ENCODE measurements at places on chromosomes 3 and 15. TPM values are rescaled to one million over a fixed set of nuclear protein-coding genes. Genes with fewer than 3 reads are reported as not detected.

GRCh38 chr3:117736846-117737245, 1027.3 kb downstream of the TUSC7 start:
- DNase-seq = peak; percentile 45

- DNase-seq = no peak
Observed at GRCh38 chr15:52104532-52105004, 8.0 kb downstream of the BCL2L10 start.

GRCh38 chr3:197951392-197951990, 1.5 kb downstream of the RPL35A start:
- no peak for DNase-seq

COL6A5 gene
- total RNA-seq = under 0.01 TPM

SCN11A gene
- under 0.01 TPM for total RNA-seq

DNA sequence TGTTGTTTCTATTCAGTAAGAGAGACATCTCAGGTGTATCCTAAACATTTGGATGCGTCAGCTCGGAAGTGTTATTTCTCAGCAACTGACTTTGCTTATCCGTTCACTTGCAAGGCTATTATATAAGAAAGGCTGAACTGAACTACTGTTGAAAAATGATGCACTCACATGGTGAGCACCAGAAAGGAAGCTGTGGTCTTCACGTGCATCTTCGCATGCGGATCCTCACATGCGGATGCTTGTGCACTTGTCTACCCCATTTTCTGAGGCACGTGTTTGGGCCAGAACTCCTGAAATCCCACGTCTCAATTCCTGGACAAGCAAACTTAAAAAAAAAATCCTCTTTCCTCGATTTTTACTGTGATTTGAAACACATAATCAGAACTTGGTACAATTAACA, 63.2 kb downstream of the PDZRN3 start:
- no peak for DNase-seq

DNA sequence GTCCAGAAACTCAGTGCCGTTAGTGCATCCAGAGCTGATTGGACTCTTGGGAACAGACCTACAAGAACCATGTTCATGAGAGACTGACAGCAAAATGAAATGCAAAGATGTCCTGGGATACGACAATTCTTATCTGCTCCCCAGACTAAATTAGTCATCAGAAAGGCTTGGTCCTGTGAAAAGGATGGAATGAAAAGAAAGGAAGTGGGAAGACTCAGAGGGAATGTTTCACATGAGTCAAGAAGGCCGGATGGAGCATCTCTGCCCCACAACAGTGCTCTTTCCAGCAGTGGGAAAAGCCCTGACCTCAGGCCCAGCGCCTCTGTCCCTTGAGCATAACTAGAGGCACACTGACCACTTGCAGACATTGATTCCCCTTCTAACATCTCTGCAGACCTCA, 39.3 kb upstream of the UACA start:
- peak; percentile 53 for DNase-seq

- DNase-seq = no peak
Observed at GRCh38 chr3:71645140-71645539, 61.6 kb upstream of the FOXP1 start.

CP gene
- total RNA-seq = 85.8 TPM

GRCh38 chr15:44780608-44781007, 44.3 kb downstream of the TRIM69 start:
- no peak for DNase-seq

GRCh38 chr15:89368566-89369223, 34.1 kb upstream of the POLG start:
- no peak for DNase-seq

ASB14 gene
- not detected for total RNA-seq

DNA sequence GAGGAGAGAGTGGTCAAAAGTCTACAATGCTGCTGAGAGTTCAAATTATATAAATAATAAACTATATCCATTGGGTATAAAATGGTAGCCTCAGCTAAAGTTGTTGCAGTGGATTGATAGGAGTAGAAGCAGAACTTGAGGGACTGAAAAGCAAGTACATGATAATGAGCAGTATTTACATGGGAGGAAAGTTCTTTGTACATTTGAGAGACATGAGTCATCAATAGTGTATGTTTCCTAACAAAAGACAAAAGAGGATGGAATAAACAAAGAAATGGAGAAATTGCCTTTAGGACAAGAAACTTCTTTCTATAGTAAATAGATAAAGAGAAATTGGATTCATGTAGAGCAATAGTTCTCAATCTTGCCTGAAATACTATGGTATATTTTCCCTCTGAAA, 110.0 kb upstream of the PLSCR5 start:
- peak; percentile 1 for DNase-seq

DNA sequence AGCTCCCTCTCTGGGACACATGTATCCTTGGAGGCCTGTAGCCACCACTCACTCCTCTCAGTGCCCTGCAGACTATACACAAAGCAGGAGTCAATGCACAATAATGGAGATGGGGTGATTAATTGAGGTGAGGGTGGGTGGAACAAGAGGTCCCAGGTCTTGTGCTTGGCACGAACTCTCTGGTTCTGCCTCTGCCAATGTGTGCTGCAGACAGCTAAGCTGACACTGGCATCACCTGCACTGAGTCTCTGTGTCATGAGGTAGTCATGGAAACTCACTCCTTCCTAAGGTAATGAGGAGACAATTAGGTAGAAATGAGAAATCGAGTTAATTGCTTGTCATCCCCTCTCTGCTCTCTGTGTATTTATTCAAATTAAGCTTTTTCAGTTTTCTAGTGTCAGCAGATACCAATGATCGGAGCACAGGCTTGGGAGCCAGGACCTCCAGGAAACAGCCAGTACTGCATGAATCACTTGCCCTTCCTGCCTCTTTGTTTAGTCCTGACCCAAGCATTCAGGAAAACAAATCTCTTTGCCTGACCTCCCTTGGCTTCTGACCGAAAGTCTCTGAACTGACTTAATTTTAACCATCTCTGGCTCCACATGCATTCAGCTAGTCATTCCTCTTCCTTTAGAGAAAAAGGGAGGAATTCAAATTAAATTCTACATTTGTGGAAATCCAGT, 56.7 kb downstream of the DRD3 start:
- peak; percentile 66 for DNase-seq

DNA sequence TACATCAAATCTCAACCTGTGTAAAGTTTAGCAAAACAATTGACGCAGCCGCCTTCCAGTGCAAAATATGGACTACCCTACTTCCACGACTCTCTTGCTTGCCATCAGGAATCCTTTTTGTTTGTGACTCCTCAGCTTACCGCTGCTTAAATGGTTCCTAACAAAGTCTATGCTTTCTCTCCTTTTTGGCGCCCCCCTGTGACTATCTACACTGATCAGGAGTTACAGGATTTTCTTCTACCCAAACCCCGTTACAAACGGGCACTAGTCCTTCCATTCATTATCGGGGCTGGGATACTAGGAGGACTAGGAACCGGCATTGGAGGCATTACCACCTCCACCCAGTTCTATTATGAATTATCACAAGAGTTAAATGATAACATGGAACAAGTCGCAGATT, 184.0 kb downstream of the IGSF11 start:
- no peak for DNase-seq
